ENCODE measurements at places on chromosomes 5 and 9.

DNA sequence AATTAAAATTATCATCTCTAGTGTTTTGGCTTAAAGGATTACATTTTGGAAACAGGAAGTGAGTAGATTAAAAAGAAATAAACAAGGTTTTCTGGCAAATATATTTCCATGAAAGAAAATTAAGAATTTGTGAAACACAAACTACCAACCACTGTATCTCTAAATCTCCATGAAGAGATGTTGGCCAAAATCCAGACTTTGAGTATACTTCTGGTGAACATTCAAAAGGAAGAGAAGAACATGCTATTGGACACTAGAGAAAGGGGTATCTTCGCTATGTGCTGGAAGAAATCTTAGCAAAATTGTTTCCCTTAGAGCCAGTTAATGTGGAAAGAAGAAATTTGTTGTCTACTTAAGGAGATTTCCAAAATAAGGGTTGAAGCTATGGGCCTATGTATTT lies 710.4 kb upstream of the CTNND2 start:
- DNase-seq = no peak

DNA sequence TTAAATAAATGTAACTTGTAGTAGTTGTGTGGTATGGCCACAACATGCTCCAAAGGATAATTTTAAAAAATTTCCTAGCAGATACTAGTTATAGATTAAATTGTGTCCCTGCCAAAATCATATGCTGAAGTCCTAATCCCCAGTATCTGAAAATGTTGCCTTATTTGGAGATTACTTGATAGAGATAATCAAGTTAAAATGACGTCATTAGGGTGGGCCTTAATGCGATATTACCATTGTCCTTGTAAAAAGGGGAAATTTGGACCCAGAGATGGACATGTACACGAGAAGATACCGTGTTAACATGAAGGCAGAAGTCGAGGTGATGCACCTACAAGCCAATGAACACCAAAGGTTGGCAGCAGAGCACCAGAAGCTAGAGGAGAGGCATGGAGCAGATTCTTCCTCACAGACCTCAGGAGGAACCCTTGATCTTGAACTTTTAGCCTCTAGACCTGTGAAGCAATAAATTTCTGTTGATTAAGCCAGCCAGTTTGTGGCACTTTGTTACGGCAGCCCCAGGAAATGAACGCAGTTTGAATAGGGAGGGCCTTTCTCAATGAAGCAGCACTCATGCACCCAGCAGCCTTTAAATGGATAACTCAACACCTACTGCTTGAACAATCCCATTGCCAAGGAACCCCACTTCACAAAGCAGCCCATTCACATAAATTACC lies 148.9 kb downstream of the ARHGAP26 start:
- DNase-seq = no peak

DNA sequence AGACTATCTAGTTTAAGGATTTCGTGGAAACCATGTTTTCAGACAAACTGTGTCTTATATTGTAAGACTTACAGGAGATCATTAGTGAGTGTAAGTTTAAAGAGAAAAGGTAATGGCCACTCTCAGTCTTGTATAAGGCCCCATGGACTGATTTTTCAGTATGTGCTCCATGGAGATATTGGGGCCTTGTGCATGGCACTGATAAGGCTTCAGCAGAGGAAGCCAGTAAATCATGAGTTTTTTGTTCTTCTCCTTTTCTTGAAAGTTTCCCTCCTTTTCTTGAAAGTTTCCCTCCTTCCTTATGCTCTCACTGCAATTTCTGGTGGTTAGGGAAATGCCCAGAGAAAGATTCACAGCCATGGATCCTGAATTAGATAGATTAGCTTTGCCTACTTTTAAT lies 471.3 kb downstream of the LRRC70 start:
- DNase-seq = no peak

DNA sequence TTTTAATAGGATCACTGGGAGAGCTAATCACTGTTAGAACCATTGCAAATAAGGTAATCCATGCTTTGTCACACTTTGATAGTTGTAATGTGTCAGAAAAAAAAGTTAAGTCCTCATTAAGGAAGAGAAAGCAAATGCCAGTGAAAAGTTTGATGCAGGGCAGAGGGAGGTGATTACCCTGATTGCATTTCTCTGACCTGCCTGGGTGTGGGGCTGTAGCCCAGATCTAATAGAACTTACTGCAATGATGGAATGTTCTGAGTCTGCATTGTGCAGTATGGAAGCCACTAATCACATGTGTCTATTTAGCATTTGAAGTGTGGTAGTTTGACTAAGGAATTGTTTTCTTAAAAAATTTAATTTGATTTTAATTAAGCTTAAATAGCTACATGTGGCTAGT lies 202.7 kb downstream of the ATP10B start:
- no peak for DNase-seq

DNA sequence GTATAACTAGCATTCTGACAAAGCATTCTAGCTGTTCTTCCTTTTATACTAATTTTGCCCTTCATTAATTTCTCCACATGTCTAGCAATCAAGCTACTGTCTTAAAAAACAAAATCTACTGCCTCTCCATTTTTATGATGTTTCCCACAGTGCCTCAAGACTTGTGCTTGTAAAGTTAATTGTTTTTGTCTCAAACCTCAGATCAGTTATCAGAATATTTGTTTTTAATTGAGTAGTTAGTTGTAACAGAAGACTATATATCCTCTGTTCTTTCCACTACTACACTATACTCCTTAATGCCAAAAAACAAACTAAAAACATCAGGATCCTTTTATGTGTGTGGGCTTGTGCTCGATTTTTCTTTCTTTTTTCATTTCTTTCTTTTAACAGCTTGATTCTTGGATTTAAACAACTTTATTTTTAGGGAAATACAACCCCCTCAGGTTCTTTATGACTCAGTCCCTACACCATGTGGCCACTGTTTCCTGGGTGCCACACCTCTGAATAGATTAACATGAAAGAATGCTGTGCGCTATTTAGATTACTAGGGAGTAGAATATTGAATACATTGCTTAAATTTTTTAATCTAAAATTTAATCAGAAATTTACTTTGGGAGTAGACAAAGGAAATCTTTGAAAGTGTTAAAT lies 1.2 kb downstream of the ASPN start:
- no peak for DNase-seq

- no peak for DNase-seq
Measured at GRCh38 chr5:7852542-7852941, 1.6 kb upstream of the CFAP90 start.

GRCh38 chr9:27655441-27655840 lies 82.2 kb upstream of the C9orf72 start:
- DNase-seq = no peak

DNA sequence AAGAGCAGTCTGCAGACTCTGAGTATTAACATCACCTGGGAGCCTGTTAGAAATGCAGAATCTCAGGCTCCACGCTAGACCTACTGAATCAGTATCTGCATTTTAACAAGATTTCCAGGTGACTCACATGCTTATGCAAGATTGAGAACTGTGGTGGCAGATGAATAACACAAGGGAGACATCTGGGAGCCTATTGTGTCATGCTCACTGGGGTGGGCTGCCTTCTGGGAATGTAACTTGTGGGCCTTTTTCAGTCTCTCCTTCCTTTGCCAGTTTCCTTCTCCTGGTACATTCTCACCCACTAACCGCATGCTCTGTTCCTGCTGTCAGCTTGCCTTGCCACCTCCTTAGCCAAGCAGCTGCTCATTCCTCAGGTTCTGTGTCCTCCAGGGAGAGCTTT lies 176.6 kb upstream of the C9orf72 start:
- DNase-seq = no peak

DNA sequence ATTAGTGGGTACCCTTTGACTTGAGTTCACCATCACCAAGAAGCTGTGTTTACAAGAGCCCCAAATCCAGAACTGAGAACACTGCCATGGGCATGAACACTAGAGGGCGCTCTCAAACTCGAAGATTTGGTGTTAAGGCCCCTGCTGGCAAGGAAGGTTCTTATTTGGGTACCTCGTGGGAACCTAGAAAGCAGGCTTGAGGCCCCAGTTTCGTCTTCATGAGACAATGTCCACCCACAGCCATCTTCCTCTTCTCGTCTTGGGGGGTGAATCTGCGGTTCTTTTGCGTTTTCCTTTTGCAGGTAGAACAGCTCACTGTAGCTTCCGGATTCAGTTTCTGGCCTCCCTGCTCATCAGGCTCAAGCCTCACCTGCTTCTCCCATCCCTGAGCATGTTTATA lies 184.0 kb downstream of the SEMA5A start:
- peak; percentile 60 for DNase-seq

- no peak for DNase-seq
Measured at GRCh38 chr5:77168879-77169244, 41.6 kb upstream of the PDE8B start.

DNA sequence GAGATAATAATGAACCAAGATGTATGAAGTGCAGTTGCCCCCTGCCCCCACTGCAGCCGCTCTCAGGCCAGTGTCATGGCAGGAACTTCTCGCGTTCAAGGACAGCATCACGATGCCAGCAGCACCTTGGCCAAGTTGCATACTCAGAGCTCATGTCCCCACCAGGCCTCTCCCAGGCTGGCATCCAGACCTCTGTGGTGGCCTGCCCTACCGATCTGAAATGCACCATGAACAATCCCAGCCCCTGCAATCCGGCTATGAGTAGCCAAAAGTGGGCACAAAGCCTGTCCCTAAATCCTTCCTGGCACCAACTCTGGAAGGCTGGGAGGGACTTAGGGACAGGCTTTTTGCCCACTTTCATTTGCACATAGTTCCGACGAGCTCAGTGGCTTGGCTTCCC lies 140.9 kb downstream of the PAX5 start:
- DNase-seq = no peak

DNA sequence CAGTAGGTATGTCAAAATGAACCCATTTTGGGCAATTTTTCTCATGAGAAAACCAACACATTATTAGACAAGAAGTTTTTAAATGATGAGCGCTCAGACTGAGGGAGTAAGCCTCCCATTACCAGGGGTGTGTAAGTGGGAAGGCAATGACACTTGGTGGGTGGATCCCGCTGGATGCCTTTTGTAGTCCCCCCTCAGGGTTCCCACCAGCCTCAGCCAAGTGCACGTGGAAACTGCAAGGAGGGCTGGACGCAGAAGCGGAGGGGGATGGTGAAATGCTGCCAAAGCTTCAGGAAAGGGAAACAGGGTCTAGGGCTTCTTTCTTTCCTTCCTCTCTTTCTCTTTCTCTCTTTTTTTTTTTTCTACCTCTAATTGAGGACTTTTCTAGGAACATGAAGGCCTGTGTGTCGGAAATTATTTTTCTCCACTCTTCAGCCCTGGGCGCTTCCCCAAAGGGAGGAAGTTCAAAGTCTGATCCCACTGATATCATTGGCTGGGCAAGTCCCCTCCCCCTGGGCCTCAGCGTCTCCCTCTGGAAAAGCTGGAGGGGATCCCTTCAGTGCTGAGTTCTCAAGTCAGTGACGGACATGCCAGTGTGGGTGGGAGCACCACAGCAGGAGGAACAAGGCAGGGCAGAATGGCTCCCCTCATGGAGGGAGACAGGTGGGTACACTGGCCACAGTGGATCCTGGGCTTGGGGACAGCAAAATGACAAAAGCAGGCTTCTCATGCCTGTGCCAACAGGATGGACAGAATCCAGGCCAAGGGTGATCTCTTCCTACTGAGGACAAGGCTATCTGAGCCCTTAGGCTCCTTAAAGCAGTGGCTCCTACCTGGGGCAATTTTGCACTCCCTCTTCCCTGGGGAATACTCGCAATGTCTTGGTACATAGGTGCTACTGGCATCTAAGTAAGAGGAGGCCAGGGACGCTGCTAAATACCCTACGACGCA lies 23.9 kb upstream of the SLC25A51 start:
- no peak for DNase-seq

GRCh38 chr9:113868501-113868900 lies 7.6 kb upstream of the ZNF618 start:
- DNase-seq = no peak

DNA sequence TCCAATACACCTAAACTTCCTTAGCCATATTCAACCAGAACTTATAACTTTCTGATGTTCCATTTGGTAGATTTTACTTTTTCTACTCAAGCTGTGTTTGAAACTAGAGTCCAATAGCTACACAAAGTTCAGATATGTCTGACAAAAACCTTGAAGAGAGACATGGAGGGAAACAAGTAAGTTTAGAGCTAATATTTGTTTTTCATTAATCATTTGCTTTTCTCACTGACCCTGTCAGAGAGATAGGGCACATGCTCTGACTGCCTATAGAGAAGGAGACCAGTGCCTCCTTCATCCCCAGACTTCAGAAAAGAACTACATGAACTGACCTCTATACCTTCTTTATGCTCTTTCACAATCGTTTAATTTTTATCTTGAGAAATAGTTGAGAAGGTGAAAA lies 157.0 kb upstream of the PPP1R2B start:
- no peak for DNase-seq

GRCh38 chr5:163661360-163661759 lies 155.9 kb downstream of the MAT2B start:
- DNase-seq = no peak

GRCh38 chr9:124764774-124765438 lies 6.2 kb downstream of the NR6A1 start:
- no peak for DNase-seq

DNA sequence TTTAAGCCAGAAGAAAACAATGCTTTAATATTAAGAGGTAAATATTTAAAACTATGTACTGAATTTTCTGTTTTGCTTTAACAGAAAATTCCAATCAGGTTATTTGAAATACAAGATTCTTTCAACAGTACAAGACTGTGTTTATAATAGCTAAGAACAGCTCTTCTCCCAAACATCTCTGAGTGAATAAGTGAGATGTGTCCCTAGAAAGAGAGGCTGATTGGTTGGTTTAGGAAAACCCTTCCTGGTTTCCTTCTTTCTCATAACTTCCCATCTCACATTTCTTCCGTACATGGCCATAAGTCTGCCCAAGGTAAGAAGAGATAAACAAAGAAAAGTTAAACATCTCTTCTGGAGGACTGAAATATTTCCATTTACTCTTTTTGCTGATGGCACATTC lies 145.9 kb downstream of the FANCC start:
- DNase-seq = no peak

DNA sequence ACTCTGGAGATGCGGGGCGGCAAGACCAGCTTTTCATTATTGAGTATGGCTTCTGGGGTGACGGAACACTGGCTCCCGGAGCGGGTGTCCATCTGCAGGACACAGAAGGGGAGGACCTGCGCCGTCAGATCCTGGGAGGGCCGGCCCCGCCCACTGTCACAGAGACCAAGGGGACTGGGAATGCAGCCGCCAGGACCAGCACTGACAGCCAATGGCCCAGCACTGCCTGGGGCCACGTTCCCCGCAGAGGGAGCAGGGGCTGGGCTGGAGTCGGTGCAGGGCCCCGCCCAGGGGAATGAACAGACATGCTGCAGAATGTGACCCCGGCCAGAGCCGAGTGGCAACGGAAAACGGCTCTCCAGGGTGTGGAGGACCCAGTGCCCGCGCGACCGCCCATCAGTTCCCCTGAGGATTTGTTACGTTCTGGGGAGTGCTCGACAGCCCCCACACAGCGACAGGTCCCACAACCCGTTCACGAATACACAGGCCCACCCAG lies at the start of gene ZDHHC11:
TSS of gene ZDHHC11 (minus strand) at position 476 of the 496 bp plus-strand sequence. CDS start at position 92, 384 bp downstream.
- DNase-seq = no peak

DNA sequence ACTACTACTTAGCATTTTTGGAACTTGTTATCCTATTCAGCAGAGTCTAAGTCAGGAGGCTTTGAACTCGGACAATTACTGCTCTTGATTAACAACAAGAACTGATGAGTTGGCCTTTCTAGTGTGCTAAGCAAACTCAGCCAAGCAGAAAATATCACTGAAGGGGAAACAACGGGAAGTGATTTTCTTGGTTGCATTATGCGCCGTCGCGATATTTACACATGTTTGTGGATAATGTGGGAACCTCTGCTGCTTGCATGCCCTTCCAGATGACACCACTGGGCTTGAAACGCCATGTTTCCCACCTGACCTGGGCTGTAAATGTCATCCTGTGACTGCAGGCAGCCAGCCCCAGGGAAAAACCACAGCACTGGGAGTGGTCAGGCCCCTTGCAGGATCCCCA lies 205.5 kb downstream of the PAX5 start:
- DNase-seq = no peak
